Common myeloid progenitor, CD34-positive (primary cell): ENCODE measurements at places on chromosomes 1 and 21.

- DNase-seq = no peak
Measured at GRCh38 chr1:87939444-87939843, 610.8 kb downstream of the LMO4 start.

DNA sequence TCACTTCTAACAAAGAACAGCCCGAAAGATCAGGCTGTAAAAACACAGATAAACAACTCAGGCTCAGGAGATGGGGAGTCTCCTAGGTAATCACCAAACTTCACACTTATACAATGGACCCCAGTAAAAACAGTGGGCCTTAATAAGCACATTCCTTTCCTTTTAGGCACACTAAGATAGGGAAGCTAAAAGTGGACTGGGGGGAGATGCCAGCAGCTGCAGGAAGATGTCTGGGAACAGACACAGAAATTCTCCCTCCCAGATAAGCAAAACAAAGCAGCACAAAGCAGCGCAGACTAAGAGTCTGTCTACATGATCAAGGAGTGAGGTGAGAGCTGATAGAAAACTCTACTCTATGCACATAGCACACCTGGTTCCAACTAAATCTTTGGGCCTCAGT, 29.0 kb upstream of the CTBS start:
- DNase-seq = no peak

- no peak for DNase-seq
Measured at GRCh38 chr1:10882069-10882468, 85.6 kb upstream of the CASZ1 start.

DNA sequence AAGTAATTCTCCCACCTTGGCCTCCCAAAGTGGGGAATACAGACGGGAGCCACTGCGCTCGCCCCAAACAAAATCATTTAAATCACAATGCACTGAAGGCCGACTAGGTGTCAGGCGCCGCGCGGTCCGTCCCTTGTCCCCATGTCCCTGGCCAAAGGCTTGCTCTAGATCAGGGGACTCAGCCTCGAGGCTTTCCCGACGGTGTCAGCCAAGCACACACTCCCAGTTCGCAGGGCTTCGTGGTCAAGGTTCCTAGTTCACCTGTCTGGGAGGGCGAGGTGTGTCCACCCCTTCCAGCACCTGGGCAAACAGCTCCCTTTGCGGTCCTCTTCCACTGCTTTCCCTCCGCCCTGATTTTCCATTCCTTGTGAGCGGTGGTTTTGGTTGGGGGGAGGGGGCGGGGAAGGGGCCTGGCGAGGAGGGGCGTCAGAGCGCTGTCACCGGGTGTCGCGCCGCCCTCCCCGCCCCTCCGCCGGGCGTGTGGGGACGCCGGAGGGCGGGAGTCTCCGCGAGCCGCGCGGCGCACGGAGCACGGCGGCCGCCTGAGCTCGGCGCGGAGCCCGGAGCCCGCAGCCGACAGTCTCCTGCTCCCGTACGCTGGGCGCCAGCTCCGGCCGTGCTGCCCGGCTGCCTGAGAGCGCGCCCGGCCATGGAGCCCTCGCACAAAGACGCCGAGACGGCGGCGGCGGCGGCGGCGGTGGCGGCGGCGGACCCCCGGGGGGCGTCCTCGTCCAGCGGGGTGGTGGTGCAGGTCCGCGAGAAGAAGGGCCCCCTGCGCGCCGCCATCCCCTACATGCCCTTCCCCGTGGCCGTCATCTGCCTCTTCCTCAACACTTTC, at the start of gene STUM:
TSS of gene STUM (plus strand) at position 509 of the 838 bp plus-strand sequence. CDS start at position 650, 141 bp downstream.
- peak; percentile 46 for DNase-seq

GRCh38 chr1:91487469-91487868, 13.2 kb upstream of the CDC7 start:
- DNase-seq = no peak

DNA sequence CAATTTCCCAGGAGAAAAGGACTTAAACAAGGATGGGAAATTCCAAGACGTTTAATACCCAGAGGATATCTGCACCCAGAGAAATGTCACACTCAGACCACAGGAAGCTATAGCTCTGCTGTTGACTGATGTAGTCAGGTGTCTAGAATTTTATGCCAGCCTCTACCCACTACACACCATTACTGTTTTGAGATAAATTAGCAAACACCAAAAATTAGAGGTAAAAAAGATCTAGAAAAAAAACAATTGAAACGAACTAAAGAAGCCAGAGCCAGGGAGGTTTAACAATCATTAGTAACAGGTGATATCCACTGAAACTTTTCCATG, 519.9 kb downstream of the SMYD3 start:
- no peak for DNase-seq

GRCh38 chr21:38982096-38982495, 176.4 kb downstream of the ETS2 start:
- no peak for DNase-seq

DNA sequence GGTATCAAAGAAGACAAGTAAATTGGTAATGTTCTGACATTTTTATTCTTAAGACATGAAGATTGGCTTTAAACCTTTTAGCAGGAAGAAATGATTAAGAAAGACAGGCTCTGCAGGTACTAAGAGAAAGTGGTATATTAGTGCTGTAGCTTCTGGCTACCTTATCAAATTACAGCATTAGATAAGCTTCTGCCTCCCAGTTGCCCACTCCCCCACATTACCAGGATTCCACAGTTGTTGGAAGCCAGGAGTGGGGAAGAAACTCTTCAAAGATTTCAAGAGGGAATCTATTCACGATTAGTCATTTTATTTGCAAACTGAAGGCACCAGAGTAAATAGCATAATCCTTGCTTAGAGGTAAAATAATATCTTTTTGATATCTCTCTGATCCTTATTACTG, 274.9 kb downstream of the LMO4 start:
- no peak for DNase-seq

DNA sequence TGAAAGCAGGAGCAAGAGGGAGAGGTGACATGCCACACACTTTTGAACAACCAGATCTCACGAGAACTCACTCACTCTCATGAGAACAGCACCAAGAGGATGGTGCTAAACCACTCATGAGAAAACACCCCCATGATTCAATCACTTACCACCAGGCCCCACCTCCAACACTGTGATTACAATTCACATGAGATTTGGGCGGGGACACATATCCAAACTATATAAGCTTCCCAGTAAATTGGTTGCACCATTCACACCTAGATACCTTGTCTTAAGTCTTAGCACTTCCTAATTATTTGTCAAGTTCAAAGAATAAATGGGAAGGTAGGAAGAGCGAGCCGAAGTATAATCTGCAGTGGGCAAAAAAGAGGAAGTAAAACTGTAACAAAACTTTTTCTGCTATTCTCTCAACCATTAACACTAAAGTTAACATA, 34.3 kb downstream of the AMY1C start:
- peak; percentile 4 for DNase-seq

GRCh38 chr1:196607981-196608380, 259 bp downstream of the KCNT2 start:
- no peak for DNase-seq

- DNase-seq = no peak
Measured at GRCh38 chr1:39165049-39165448, 39.4 kb upstream of the MACF1 start.

GRCh38 chr1:35564037-35564883, 6.7 kb downstream of the NCDN start:
- peak; percentile 77 for DNase-seq

GRCh38 chr21:26814386-26814785, 30.8 kb downstream of the ADAMTS1 start:
- no peak for DNase-seq

GRCh38 chr1:76562292-76562691, 305.0 kb upstream of the ST6GALNAC5 start:
- DNase-seq = no peak

DNA sequence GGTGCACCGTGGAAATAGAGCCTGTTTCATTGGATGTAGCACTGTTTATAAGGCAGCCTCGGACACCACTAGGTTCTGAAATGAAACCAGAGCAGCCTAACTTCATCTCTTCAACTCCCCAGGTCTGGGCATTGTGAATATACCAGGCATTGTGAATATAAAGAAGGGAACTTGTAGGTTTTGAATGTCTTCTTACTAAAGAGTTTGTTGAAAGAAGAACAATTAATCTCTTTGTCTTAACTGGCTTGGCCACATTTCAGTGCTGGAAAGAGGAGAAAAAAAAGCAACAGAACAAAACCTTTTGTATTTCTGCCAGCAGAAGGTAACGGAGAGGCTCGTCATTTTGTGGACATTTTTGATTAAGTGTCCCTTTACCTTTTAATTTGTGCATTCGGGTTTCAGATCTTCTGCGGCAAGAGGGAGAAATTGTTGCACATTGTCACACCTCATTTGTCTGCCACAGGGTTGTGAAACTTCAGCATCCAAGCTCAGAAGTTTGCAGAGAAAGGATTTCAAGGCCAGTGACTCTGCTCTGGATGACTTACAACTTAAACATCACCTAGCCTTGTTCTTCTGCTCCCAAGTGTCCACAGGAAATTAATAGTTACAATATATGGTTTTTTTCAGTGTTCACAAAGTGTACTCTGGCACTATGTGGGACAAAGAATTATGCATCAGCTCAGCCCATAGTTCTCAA, 158.3 kb downstream of the KAZN start:
- no peak for DNase-seq

GRCh38 chr1:153831026-153831425, 55.8 kb downstream of the SLC27A3 start:
- no peak for DNase-seq

GRCh38 chr1:183887826-183888819, 83.2 kb downstream of the RGL1 start:
- DNase-seq = peak; percentile 29

GRCh38 chr1:206921772-206922265, at the start of gene FCMR:
TSS of gene FCMR (minus strand) at chr1:206921941. CDS start at chr1:206921854, 87 bp downstream.
- DNase-seq = peak; percentile 59

DNA sequence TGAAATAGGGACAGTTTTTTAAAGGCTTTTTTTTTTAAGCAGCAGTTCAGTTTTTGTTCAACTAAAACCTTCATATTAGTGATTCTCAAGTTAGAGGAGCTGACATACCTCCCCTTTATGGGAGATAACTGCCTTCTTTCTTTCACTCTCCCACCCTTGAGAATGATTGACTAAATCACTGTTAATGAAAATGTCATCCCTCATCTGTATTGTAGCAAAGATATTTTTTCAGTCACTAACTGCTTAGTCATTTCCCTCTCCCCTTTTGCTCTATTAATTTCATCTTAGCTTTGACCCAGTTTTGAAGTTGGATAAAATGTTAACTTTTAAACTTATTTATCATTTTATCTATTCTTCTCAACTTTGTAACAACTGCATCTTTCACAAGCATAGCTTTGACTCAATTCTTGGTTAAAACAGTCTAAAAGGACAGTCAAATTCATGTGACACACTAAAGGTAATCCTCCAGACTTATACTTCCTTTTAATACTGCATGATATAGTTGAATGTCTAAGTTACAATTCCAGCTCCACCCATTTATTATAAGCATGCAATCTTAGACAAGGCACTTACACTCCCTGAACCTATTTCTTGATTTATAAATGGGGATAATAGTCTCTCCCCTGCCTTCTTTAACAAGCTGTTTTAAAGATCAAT, 17.1 kb downstream of the CAPZA1 start:
- no peak for DNase-seq

- DNase-seq = no peak
Measured at GRCh38 chr1:43986712-43987111, 4.7 kb upstream of the CCDC24 start.

- no peak for DNase-seq
Measured at GRCh38 chr1:155043301-155043702, 7.8 kb upstream of the ADAM15 start.

GRCh38 chr1:51093581-51093980, 8.4 kb upstream of the C1orf185 start:
- DNase-seq = no peak

DNA sequence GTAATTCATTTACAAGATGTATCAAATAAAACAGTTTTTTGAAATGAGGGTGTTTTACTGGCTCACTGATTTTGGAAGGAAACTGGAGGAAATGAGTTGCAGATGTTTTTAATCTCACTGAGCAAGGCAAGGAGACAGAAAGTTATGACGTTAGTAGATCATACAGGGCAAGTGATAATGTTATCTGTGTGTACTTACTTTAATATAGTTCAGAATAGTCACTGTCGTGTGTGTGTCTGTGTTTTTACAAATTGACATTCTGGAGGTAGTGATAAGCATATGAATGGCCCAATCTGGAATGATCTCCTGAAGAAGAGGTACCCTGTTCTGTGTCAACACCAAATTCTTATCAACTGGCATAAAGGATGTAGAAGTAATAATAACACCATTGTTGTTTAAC, 1.9 kb upstream of the GBP4 start:
- peak; percentile 95 for DNase-seq

GRCh38 chr1:164417016-164417704, 141.8 kb upstream of the PBX1 start:
- DNase-seq = no peak
